NCI-H748 treated with DMSO at 0.1 percent for 48 hours (cell line): ENCODE measurements at places on chromosomes 6 and 20.

DNA sequence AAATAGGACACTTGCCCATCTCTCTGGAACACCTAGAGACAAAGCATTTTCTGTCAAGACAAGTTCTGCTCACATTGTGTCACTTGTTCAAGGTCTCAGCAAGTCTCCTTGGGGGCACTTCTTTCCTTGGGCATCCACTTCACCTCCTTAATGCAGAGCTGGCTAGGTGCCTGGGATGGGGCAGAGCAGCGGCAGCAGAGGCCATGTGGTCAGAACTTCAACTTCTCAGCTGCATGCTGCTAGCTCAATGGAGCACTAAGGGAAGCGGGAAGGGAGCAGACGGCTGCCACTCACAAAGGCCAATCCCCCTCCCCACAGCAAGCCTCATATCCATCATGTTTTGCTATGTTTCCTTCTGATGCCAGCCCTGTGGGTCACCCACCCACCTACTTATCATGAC lies 31.5 kb downstream of the NEDD9 start:
- DNase-seq = no peak

DNA sequence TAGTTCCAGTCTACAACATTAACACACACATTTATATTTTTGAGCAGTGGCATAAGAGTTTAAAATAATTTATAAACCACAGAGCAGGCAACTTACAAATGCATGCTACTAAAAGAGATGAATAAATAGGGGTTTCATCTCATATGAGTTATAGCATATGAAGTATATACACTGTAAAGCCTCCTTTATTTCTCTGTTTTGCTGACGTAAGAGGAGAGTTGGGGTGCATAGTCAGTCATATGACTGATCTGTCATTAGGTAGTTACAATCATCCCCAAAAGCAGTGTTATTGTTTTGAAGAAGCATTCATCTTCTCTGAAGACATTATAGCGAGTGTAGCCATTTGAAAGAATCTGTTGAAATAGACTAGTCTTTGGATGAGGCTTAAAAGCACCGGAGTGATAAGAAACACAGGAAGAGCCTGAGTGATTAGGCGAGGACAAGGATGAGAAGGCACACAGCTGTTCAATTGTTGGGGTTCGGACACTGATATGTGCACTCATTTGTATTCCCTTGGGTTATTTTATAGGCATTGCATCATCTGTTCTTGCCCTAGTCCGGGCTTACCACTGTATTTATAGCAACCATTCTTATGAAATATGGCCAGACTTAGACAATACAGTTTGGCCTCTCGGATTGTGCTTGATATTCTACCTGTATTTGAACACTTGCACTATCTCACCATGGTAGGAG lies 325.7 kb downstream of the SAMD5 start:
- no peak for DNase-seq

DNA sequence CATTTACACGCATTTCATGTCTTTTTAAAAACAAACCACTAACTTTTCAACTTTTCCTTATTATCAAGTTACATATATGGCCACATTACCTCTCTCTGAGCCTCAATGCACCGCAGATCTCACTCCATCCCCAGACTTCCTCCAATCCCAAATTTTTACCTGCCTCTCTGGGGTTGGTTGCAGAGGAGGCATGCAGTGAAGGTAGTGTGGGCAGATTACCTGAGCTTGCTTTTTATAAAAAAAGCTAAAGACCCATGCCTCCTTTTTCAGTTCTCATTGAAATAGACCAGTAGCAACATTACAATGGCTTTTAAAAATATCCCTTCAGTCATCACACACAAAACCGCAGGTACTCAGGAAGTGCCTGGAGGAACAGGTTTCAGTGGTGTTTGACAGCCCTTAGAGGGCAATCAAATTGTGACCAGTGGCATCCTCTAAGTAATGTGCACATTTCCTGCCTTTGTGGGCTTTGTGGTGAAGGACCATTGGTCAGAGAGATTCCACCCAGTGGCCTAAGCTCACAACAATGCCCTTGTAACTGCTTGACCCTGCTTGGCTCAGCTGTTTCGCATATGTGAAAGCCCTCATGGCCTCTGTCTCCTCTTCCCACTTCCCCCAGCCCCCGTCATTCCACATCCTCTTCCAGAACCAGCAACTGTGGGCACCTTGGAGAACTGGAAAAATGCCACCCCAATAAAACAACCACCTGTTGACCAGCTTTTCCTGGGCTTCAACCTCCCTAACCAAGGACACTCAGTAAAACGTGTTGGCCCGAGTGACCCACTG lies 30.2 kb upstream of the IL17A start:
- no peak for DNase-seq

DNA sequence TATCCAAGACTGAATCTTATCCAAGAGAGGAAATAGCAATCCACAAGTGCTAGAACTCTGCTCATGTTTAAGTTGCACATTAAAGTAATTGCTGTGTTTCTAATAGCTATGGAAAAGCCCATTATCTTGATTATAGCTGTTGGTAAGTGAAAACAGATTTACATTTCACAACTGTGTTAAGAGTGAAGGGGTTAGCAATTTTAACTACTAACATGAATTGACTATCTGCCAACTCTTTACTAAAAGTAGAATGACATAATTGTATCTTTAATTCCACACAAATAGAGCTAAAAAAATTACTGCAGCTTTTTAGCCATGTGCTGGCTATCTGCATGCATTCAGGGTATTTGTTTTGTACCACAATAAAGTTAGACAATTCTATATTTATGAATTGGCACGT lies 277.9 kb upstream of the IRAK1BP1 start:
- peak; percentile 87 for DNase-seq

DNA sequence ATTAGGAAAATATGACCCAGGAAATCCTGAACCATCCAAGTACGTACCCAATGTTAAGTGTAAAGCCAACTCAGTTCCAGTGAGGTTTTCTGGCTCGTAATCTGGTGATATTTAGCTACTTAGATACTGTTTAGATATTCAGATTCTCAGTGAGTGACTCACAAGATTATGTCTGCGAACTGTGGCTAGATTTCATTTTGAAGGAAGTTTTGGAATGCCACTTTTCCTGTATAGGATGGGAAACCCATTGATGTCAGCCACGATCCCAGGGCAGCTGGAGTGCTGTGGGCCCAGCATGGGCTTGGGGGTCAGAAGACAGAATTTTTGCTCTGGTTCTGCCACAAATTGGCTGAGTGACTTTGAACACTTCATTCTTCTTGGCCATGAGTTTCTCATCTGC lies 76.3 kb downstream of the TMEM170B start:
- DNase-seq = no peak
